ENCODE measurements at places on chromosomes 5 and 9. TPM values are rescaled to one million over a fixed set of nuclear protein-coding genes. Genes with fewer than 3 reads are reported as not detected.
A peak's percentile ranks its signal among the peaks of the same experiment; 100 is the strongest.

DNA sequence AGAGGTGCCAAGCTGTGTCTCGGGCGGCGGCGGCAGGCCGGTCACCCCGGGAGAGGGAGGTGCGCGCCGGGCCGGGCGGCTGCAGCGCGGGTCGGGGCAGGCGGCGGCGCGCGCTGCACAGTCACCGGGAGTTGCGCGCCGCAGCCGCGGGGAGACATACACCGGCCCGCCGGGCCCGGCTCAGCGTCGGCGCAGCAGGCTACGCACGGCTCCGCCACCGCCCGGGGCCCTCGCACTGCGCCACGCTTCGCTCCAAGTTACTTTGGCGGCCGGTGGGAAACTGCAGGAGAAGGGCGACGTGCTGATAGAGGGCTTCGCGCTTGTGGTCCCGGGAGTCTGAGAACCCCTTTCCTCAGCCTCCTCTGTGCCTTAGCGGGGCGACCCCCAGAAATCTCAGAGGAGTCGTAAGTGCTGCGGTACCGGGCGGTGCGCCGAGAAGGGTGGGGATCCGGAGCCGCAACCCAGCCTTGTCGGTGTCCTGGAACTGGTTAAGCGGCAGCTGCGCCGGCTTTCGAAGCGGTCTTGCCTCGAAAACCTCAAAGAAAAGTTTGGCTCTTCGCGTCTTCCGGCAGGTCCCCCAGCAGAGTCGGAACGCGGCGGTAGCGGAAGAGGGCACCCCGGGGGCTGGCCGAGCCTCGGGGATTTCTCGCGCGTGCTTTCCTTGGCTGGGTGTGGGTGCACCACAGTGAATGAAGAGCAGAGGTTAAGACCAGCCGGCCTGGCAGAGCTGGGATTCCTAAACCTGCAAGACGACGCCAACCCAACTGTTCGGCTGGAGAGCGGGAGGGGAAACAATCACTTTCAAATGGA lies at the start of gene EFNA5:
TSS of gene EFNA5 (minus strand) at position 6 of the 810 bp plus-strand sequence.
- peak; percentile 71 for DNase-seq
- H3K27me3 ChIP-seq: peaks cover 20% of the 10 kb centered on the region
- peaks cover 39% of the 10 kb centered on the region for H3K4me1 ChIP-seq
- H3K27ac ChIP-seq: peak within 1 kb of the TSS; percentile 82
- peaks cover 3% of the 10 kb centered on the region for H3K36me3 ChIP-seq
- H3K4me3 ChIP-seq: peak within 1 kb of the TSS; percentile 85

GRCh38 chr5:65305913-65306312 lies 175.8 kb downstream of the ADAMTS6 start:
- H3K36me3 ChIP-seq: no peaks in the 10 kb centered on the region
- no peaks in the 10 kb centered on the region for H3K27me3 ChIP-seq
- H3K4me1 ChIP-seq: no peaks in the 10 kb centered on the region
- no peak overlapping the region for H3K4me3 ChIP-seq
- DNase-seq: no peak

The SPINK4 gene
- total RNA-seq: not detected

DNA sequence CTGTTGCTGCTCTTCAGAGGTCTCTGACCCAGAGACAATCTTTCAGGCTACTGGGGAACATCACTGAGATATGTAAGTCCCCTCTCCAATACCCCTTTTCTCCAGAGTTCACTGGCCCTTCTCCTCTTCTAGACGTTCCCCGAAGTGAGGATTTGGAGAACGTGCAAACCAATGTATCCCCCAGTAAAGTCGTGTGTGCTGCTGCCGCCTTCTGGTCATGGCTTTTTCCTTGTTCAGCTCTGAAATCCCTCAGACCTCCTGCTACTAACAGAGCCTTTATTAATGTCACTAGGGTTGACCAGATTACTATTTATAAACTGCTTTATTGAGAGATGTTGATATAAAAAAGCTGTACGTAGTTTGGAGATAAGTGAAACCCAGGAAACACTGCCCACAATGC lies 1028.6 kb downstream of the CDH9 start:
- no peak for DNase-seq
- no peaks in the 10 kb centered on the region for H3K27me3 ChIP-seq
- H3K36me3 ChIP-seq: no peaks in the 10 kb centered on the region

DNA sequence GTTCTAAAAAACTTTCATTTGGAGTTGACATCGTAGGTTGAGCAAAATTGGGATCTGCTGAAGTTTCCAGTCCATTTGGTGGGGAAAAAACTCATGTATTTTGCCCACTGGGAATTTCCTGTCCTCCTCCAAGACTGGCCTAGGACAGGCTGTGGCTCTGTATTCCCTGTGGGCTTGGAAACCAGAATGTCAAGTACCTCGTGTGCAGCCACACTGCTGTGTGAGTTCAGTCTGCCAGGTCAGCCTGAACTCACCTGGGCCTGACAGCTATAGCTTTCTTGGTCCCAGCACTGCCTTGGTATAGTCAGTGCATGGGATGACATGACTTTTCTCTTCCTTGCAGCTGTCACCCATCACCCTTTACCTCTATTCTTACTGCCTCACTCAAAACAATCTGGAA lies 35.0 kb upstream of the KLF9 start:
- DNase-seq: no peak
- H3K36me3 ChIP-seq: no peaks in the 10 kb centered on the region
- no peaks in the 10 kb centered on the region for H3K4me1 ChIP-seq

GRCh38 chr9:127545196-127546124 lies 66.6 kb upstream of the STXBP1 start:
- H3K27ac ChIP-seq: peak overlapping the region; percentile 89
- no peak overlapping the region for H3K4me3 ChIP-seq
- DNase-seq: peak; percentile 55
- peaks cover 65% of the 10 kb centered on the region for H3K4me1 ChIP-seq
- peaks cover 17% of the 10 kb centered on the region for H3K36me3 ChIP-seq
